ENCODE measurements at places on chromosomes 11 and 22. TPM values are rescaled to one million over a fixed set of nuclear protein-coding genes. Genes with fewer than 3 reads are reported as not detected.
A peak's percentile ranks its signal among the peaks of the same experiment; 100 is the strongest.

GRCh38 chr11:313304-313786 is 495 bp upstream of the IFITM1 start:
- no peak for DNase-seq

OR2AG1 gene
- not detected for total RNA-seq

SEPTIN5 gene
- total RNA-seq: 16.5 TPM

DNA sequence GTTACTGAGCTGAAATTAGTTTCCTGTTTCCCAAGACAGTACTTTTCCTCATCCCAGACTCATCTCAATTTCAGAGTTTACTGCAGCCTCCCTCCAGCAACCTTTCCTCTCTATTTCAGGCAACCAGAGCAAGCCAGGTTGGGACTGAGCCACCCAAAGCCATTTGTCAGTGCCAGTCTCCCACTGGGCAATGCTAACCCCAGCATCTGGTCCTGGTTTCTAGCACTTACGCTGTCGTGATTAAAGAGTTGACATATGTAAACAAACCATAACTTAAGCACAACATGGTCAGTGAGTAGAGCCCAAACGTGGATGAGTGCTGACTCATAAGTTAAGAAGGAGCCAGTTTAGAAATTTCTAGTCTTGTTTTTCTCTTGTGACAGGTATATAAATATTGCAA is 119.6 kb upstream of the BLID start:
- DNase-seq: no peak

DNA sequence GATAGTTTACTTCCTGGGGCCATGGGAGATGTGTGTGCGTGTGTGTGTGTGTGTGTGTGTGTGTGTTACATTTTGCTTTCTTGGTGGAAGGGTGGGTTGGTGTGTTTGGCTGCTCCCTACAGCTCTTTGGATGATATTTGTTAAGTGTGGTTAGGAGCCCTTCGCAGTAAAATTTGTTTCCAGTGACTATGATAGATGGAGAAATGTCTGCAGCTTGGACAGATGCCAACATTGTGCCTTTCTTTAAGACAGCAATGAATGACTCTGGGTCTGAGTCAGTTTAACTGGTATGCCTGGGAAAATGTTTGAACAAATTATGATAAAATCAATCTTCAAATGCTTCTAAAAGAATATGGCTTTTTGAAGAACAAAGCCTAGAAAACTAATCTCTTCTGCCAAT is 102.7 kb upstream of the TRPC6 start:
- DNase-seq: no peak

- DNase-seq: no peak
These were observed 181.5 kb downstream of the CADM1 start for GRCh38 chr11:115322553-115323203.

TRIM48 gene
- not detected for total RNA-seq

SHISA8 gene
- total RNA-seq: not detected

GRCh38 chr11:58577555-58578135 is 1.2 kb upstream of the ZFP91 start:
- peak; percentile 46 for DNase-seq

- no peak for DNase-seq
These were observed 18.8 kb downstream of the ZFP91 start for GRCh38 chr11:58597486-58598144.

MRGPRE gene
- 0.39 TPM for total RNA-seq

DNA sequence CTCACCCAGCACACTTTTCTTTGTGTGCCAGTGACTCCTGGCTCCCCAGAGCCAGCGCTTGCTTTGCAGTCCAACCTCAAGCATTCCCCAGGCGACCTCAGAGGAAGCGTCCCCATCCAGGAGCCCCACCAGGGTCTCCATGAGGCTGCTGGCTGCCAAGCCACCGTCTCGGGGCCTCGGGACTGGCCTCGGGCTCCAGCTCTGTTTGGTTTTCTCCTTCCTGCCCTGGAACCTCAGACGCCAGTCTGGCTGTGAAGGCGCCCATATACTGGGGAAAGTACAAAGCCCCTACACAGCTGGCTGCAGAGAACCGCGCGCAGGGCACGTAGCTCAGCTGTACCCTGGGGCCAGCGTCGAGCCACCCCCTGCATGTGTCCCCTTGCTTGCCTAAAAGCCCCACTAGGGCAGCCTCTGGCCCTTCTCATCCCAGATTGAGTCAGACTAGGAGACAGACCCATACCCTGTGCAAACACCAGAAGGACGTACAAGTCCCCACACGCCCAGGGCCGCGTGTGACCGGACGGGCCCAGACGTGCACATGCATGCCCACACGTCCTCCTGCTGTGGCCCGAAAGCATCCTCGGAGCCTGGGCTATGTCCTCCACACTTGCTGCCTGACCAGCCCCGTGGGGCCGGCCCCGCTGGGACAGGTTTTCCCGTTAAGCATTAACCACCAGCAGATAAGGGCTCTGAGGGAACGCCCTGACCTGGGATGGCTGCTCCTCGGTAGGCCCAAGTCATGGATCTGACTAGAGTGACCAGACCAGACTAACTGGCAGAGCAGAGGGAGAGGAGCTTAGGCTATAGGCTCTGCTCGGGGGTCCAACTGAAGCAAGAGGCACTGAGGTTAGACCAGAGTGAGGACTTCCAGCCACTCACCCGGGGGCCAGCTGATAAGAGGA is 4.2 kb upstream of the SYT8 start:
- no peak for DNase-seq

KRTAP5-10 gene
- total RNA-seq: not detected

DNA sequence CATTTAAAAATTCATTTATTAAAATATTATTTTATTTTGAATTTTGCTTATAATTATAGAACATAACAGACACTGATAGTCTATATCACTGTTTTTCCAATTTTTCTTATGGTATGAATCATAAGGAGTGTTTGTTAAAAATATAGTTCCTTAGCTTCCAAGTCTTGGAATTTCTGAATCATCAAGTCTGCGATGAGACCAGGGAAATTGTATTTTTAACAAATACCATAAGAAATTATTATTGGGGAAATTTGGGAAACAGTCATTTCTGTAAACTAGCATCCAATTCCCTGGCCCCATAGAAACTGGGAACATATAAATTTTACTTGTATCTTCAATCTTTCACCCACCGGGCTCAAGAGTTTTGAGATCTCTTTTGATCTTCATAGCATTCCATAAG is 38.0 kb upstream of the PICALM start:
- DNase-seq: no peak

All from thyroid gland (tissue), 4 donors.